Activated T-cell treated with anti-CD3 and anti-CD28 coated beads for 24 hours (primary cell): ENCODE measurements at places on chromosomes 1 and 21.

DNA sequence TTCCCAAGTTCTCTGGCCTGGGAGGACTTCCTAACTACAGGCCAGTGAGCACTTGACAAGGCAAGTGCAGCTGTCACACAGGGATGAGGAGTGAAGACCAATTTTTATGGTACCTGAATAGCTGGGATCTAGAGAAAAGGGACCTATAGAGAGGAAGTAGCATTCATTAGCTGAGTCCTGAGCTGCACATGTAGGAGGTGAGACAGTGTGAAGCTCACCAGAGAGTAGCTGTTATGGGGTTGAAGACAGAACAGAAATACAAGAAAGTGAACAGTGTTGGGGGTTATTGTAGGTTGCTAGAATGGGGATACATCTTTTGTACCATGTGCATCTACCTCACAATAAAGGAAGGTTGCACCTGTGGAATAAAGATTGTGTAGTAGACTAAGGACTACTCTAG, 37.7 kb upstream of the PYHIN1 start:
- DNase-seq, result no peak

DNA sequence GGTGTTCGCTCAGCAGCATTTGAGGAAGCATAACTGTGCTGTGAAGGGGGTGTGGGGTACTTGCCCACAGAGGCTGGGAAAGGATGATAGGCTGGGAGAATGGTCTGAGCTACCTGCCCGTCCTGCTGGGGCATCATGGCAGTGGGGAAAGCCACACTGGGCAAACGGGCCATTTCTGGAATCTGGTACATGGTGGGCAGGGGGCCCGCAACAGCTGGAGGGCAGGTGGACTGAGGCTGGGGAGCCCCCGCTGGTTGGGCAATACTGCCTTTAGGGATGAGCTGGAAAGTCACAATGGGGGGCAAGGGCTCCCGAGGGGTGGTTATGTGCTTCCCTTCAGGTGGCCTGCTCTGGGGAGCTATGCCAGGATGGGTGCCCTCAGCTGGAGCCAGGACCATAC, 19.2 kb upstream of the ADAM30 start:
- no peak for DNase-seq

GRCh38 chr21:41059871-41060270, 108.1 kb upstream of the BACE2 start:
- DNase-seq, result no peak

GRCh38 chr1:158180741-158181576, at the start of gene CD1D:
CD1D (plus strand) TSS chr1:158180895; CDS start chr1:158181102, 207 bp downstream.
- DNase-seq, result no peak

DNA sequence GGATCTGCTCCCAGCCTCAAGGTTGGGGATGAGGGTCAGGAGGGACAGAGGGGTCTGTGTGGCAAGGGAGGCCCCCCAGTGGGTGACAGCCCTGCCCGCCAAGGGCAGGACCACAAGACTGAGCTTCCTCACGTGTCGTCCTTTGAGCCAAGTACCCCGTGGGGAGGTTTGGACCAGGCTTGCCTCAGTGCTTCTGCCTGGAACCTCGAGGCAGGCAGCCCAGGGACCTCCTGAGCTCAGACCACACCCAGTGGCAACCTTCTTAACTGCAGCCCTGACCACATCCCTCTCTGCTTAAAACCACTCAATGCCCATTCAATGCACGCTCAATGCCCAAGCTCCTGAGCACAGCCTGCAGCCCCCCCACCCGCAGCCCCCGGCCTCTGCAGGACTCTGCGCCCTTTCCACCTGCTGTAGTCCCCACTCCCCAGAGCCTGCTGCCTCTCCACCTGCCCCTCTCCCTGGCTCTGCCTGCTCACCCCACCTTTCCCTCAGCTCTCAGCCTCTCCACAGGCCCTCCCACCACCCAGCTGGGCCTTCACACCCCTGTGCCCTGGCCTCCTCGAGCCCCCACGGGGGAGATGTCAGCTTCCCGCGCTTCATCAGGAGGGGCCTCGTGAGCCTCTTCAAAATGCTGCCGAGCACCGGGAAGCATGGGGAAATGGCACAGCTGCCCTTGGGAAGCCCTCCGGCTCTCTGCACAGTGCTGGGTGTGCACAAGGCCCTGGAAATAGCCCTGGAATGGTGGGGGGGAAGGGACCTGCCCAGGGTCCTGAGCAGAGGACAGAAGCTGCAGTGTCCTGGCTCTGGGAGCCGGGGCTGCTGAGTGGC, 129.3 kb upstream of the VAMP3 start:
- DNase-seq, result no peak

DNA sequence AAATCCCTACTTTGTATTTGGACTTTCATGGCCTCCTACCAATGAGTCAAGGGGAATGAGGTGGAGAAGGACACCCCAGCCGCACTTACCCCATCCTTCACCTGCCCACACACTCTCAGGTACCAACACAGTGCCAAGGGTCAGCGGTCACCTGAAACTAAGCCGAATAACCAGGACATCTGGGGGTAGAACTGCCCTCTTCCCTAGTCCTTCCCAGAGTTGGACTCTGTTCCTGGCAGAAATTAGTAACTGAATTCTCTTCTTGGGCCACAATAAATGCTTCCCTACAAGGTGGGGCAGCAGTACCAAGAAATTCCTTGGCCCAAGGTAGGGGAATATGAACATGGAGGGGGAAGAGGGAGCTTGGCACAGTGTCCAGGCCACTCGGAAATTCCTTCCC, 7.3 kb downstream of the SLC45A3 start:
- DNase-seq, result no peak

GRCh38 chr1:231272173-231272572, 31.2 kb downstream of the GNPAT start:
- DNase-seq, result no peak
